ENCODE measurements at places on chromosomes 11 and 22.

DNA sequence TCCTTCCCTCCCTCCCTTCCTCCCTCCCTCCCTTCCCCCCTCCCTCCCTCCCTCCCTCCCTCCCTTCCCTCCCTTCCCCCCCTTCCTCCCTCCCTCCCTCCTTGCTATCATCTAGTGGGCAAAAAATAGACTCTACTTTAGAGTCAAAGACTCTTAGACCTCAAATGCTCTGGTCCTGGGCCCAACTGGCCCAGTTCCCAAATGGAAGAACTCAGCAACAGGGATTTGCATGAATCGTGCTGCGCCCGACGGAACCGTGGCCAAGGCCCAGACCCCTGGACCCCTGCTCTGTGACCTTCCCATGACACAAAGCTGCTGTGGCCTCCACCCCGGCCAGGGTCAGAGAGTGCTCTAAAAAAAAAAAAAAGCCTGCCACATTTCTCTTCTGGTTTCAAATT is 97.4 kb downstream of the WNT7B start:
- DNase-seq: no peak

GRCh38 chr11:20634044-20634443 is 34.6 kb downstream of the SLC6A5 start:
- no peak for DNase-seq

DNA sequence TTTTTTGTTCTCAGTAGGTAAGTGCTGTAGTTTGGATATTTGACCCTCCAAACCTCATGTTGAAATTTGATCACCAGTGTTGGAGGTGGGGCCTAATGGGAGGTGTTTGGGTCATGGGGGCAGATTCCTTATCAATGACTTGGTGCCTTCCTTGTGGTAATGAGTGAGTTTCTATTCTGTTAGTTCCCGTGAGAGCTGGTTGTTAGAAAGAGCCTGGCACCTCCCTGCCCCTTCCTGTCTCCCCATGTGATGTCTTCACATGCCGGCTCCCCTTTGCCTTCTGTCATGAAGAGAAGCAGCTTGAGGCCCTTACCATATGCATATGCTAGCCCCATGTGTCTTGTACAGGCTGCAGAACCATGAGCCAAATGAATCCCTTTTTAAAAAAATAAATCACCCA is 138.3 kb downstream of the TMEM135 start:
- DNase-seq: no peak

- DNase-seq: no peak
These were observed 371.1 kb downstream of the RAB38 start for GRCh38 chr11:87804176-87804575.

DNA sequence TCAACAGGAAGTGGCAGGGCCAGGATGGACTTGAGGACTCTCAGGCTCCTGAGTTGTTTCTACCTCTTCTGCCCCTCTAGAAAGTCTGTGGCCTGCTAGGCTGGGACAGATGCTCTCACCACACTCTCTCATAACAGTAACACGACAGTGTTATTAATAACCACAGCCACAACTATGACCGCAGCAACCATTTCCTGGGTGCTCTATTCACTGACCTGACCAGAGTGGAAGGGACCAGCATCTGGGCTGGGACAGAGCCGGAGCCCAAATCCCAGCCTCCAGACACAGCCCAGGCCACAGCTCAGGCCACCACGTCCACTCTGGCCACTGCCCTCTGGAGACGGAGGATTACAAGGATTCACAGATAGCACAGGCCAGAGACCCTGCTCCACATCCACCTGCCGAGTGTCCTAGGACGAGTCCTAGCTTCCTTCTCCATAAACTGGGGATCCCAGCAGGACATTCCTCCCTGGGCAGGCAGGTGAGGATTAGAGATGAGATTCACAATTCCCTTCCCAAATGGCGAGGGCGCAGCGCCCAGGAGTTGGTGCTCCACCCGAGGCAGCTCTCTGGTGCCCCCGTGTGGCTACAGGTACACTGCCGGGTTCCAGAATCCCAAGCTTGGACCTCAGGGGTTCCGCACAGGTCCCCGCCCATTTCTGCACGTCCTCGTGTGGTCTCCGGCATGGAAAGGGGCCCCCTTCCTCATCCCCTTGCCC is 7.1 kb downstream of the PNPLA5 start:
- DNase-seq: no peak

GRCh38 chr22:19038728-19039447 is 83.3 kb downstream of the DGCR2 start:
- DNase-seq: no peak

DNA sequence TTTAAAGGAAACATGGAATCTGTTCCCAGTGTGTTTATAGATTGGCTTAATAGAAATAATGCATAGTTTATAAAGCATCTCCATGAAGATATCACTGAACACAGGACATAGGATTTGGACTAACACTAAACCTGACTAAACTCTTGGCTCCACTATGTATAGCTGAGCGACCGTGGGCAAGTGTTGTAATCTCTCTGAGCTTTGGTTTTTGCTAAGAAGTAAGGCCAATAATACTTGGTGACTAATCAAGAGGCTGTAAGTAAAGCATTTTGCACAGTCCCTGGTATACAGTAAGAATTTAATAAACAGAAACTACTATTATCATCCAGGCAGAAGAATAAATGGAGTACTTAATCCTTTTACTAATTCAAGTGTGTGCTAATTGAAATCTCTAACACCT is 125.5 kb upstream of the MTMR2 start:
- DNase-seq: no peak

DNA sequence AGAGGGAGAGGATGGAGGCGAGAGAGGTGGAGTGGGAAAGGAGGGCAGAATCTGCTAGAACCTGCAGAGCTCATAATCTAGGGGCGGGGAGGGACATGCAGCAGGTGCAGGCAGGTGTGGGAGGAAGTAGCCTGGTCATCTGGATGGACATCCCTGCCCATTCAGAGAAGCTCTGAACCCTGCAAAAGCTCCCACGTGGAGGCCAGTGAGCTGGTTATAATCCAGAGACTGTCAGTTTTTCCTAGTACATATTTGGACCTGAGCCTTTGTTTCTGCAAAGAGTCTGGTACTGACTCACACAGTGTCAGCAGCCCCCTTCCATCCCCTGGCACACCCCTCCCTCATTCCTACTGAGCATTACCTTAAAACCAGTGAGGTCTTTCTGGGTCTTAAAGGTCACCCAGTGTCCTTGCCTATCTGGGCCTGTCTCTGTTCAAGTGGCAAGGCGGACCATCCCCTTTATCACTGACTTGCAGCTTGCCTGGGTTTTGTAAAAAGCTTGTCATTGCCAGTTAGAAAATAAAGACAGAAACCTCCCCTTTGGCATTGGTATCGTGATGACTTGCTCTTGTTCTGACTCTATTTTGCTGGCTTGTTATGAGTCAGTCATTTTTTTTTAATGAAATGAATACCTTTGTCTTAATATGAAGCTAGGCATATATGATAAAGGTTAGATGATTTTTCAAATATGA is 26.1 kb downstream of the PTPRJ start:
- no peak for DNase-seq

DNA sequence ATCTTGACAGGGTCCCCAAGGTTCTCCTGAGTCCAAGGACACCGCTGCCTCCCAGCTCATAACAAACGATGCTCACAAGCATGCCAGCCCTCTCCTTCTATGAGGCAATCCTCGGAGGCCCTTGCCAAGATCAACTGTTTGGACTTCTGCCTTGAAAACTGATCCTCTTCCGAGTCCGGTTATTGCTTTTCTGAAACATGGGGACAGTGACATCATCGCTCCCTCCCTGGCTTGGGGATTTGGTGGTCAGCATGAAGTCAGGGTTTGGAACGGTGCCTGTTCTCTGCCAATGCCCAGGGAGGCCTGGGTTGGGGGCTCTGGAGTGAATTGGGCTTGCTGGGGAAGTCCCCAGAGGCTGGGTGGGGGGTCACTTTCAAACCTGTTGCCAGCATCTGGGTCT is 149.3 kb downstream of the FBXO7 start:
- DNase-seq: no peak

DNA sequence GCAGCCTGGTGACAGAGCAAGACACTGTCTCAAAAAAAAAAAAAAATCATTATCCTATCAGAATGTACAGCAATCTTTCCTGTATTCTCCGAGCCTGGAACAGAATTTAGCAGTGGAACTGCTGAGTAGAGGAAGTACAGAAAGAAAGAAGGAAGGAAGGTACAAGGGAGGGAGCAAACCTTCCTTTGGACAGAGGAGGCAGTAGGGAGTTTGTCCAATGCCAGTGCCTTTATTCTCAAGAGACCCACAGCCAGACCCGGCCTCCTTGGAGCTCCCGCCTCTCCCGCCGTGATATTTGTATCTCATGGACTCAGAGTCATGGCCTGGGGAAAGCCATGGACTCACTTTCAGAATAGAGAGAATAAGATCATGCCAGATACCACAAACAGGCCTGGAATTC is 37.7 kb upstream of the LRRC55 start:
- DNase-seq: no peak

GRCh38 chr11:63536669-63537292 is at the start of gene PLAAT4:
Gene PLAAT4, plus strand, starts transcription at chr11:63536808. Its CDS starts 61 bp downstream, at chr11:63536869.
- DNase-seq: peak; percentile 61

DNA sequence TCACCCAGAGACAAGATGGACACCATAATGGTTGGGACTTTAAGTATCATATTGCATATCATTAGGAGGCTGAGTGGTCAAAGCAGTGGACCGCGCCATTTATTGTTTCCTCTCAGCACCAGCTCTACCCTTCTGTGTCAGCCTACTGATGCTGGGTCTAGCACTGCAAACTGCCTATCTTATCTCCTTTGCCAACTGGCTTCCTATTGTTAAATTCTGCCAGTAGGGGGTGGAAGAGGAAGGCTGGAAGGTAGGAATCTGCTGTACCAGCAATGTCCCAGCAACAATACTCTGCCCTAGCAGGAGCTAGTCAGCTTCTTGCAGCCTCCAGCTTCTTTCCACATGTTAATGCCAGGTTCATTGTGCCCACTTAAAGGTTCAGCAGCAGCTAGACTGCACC is 367.1 kb upstream of the PDGFD start:
- DNase-seq: no peak

GRCh38 chr11:59559886-59560285 is 48.5 kb downstream of the OR4D9 start:
- no peak for DNase-seq

DNA sequence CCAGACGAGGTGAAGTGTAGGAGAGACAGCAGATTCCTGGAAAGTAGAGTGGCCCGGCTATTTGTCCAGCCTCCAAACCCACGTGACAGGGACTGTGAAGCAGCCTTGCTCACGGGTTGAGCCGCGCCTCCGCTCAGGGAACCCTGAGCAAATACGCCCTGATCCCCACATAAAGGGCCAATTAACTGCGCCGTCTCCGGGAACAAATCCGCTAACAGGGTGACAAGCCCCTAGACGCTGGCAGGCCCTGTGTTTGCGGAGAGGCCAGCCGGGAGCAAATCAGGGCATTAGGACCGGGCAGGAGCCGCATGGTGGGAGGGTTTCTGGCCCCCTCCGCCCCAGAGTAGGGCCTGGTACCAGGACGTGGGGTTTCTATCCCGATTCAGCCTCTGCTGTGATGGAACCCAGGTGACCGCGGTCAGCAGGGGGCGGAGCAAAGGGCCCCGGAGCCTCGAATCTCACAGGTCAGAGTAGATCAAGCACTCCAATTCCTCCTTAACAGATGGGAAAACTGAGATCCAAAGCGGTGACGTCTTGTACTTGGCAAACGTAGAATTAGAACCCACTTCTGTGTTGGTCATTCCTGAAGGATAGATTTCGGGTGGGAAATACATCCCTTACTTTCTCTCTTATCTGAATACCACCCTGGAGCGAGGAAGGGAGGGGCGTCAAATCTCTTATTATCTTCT is 2.0 kb upstream of the ROBO3 start:
- no peak for DNase-seq

- no peak for DNase-seq
These were observed 48.4 kb downstream of the ELP4 start for GRCh38 chr11:31558001-31558400.

GRCh38 chr11:78289552-78290292 is 101.0 kb downstream of the USP35 start:
- DNase-seq: no peak

- DNase-seq: no peak
These were observed 8.2 kb downstream of the MMP8 start for GRCh38 chr11:102716527-102716926.

DNA sequence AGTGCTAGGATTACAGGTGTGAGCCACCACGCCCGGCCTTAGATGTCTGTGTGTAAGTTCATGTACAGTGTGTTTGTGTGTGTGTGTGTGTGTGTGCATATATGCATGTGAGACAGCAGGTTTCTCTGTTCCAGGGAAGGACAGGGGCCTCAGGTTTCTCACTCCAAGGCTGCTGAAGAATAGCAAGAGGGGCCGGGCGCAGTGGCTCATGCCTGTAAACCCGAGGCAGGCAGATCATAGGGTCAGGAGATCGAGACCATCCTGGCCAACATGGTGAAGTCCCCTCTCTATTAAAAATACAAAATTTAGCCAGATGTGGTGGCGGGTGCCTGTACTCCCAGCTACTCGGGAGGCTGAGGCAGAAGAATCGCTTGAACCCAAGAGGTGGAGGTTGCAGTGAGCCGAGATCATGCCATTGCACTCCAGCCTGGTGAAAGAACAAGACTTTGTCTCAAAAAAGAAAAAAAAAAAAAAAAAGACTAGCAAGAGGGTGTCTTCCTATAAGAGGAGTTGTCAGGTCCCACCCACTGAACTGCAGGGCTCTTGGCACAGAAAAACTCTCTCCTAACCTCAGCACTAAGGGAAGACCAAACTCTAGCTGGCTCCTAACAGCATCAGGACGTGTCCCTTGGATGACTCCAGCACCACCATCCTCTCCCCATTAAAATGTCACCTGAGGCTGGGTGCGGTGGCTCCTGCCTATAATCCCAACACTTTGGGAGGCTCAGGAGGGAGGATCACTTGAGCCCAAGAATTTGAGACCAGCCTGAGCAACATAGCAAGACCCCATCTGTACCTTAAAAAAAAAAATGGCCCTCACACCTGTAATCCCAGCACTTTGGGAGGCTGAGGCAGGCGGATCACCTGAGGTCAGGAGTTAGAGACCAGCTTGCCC is 40.0 kb downstream of the TST start:
- DNase-seq: no peak

DNA sequence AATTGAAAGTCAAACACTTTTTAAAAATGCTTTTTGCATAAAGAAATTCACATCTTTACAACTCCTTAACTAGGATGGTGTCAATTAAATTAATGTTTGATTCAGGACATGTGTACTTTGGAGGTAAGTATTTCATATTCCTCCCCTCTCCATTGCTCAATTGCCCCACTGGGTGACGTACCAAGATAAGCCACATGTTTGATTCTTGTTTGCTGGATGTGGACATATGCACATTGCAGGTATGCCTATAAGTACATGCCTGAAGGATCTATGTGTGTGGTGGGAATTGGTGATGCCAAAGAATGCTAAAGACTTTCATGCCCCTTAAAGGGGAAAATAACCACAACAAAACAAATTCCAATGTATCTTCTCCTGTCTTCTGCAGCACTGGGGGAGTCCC is 5.8 kb downstream of the CD44 start:
- no peak for DNase-seq

- no peak for DNase-seq
These were observed 8.9 kb upstream of the EHD1 start for GRCh38 chr11:64887234-64887756.

- DNase-seq: no peak
These were observed 63.6 kb downstream of the FDX1 start for GRCh38 chr11:110493346-110493745.

DNA sequence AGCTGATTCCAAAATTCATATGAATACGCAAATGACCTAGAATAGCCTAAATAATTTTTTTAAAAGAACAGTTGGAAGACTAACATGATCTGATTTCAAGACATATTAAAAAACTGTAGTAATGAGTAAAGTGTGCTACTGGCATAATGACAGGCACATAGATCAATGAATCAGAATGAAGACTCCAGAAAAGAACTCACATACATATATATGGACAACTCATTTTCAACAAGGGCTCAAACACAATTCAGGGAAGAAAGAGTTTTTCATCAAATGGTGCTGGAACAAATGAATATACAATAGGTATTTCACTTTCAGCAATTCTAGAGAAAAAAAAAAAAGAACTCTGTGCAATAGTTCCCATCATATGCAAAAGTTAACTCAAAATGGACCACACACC is 33.7 kb downstream of the BTBD10 start:
- DNase-seq: no peak
